ENCODE measurements at places on chromosomes 2 and 18.
A peak's percentile ranks its signal among the peaks of the same experiment; 100 is the strongest.

- DNase-seq, result no peak
These were observed 71.0 kb downstream of the STPG4 start for GRCh38 chr2:47083886-47084687.

GRCh38 chr2:85995648-85996529 is 107.1 kb upstream of the ST3GAL5 start:
- no peak for DNase-seq

DNA sequence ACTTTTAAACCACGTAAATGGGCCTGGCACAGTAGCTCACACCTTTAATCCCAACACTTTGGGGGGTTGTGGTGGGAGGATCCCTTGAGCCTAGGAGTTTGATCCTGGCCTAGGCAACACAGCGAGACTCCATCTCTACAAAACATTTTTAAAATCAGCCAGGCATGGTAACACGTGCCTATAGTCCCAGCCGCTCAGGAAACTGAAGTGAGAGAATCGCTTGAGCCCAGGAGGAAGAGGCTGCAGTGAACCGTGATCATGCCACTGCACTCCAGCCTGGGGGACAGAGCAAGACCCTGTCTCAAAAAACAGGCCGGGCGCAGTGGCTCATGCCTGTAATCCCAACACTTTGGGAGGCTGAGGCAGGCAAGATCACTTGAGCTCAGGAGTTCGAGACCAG is 12.2 kb downstream of the ROCK1 start:
- DNase-seq, result no peak

GRCh38 chr2:118224895-118225311 is 136.6 kb downstream of the INSIG2 start:
- no peak for DNase-seq

DNA sequence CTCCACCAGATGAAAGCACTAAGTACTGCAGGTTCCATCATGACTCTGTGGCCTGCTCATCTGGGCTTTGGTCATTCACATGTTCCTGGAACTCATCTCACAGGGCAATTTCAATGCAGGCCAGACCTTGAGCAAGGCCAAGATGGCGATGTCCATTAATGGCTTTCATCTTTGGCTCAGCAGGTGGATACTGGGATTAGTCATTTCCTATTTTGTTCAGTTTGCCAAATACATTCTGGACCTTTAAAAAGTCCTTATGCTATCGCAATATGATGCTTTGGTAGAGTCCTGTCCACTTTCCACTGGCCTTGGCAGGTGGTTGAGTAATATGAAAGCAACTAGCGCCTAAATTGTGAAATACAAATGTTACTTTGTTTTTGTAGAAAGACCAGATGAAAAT is 170.1 kb upstream of the REV1 start:
- DNase-seq, result peak; percentile 53

- peak; percentile 71 for DNase-seq
These were observed 144.1 kb upstream of the FOSL2 start for GRCh38 chr2:28248511-28248910.

- DNase-seq, result no peak
These were observed 23.4 kb downstream of the BCL11A start for GRCh38 chr2:60529785-60530627.

- DNase-seq, result peak; percentile 71
These were observed 26.8 kb downstream of the AAK1 start for GRCh38 chr2:69616755-69617154.

GRCh38 chr2:29844713-29845326 is 76.6 kb downstream of the ALK start:
- DNase-seq, result peak; percentile 76

GRCh38 chr18:59419386-59419785 is 60.3 kb upstream of the LMAN1 start:
- no peak for DNase-seq

GRCh38 chr2:101502095-101502494 is 27.2 kb upstream of the RFX8 start:
- no peak for DNase-seq

DNA sequence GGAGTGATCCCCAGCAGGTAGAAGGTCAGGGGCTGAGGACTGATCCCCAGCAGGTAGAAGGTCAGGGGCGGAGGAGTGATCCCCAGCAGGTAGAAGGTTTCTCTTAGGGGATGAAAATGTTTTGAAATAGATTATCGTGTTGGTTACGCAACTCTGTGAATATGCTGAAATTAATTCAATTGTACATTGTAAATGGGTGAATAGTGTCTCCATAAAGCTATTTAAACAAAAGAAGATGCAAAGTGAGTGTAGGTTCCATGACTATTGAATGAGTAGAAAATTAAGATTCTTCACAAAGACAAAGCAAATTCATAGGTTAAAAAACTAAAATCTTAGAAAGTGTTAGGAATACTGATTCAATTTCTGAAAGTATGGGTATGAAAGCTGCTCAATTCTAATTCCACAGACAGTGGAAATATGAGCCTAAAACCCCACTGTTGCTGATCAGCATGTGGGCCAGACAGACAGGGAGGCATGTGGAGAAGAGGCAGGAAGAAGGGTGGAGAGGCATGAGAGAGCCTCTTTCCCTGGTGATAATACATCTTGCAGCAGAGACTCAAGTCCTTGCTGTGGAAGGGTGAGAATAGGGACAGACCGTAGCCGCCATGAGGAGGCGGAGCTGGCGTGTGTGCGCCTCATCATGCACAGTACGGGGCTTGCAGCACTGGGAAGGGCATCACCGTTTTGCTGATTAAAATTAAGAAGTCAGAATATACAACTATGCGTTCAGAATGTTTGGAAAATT is 85.9 kb upstream of the NFATC1 start:
- DNase-seq, result no peak

DNA sequence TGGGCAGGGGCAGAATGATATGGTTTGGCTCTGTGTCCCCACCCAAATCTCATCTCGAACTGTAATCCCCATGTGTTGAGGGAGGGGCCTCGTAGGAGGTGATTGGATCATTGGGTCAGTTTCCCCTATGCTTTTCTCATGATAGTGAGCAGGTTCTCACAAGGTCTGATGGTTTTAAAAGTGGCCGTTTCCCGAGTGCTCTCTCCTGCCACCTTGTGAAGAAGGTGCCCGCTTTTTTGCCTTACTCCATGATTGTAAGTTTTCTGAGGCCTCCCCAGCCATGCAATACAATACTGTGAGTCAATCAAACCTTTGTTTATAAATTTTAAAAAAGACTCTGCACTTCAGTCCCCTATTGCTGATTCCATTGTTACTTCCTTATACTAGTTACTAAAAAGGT is 82.9 kb upstream of the CDKL4 start:
- no peak for DNase-seq

DNA sequence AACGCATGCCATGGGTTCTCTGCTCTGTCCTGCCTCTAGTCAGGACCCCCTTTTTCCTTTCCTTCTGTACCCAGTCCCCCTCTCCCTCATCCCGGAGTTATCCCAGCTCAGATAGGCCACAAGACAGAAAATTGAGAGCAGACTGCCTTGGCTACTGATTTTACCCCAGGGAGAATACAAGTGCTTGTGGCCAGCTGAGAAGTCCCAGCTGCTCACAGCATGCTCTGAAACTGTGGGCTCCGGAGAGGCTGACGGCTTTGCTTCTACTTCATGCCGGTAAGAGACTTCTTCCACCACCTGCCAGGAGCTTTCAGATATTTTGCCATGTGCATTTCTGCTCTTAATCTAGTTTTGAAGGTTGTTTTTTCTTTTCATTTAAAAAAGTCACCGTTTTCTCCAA is 20.0 kb upstream of the SIX2 start:
- DNase-seq, result no peak

GRCh38 chr18:43115076-43115921 is at the start of gene RIT2:
Gene RIT2 (minus strand): TSS chr18:43115685.
- DNase-seq, result no peak

- peak; percentile 92 for DNase-seq
These were observed 17.5 kb upstream of the DPP4 start for GRCh38 chr2:162091325-162092007.

GRCh38 chr2:127576433-127577207 is 41.1 kb downstream of the MYO7B start:
- DNase-seq, result peak; percentile 89

DNA sequence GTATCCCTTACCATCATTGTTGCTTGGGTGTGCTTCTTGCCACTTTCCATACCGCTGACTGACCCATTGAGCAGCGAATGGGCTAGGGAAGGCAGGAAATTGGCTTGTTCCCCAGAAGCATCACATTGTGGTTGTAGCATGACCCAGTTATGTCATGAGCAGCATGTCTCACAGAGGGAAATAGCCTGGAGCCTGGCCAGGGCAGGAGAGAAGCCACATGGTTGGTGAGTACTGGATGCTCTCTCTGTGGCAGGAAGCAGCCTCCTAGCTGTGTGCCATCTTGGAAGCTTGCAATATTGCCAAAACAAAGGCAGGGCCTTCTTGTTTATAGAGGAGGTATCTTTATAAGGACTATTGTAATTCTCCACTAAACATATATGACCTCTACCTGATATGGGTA is 482.6 kb downstream of the PIK3C3 start:
- DNase-seq, result peak; percentile 97

DNA sequence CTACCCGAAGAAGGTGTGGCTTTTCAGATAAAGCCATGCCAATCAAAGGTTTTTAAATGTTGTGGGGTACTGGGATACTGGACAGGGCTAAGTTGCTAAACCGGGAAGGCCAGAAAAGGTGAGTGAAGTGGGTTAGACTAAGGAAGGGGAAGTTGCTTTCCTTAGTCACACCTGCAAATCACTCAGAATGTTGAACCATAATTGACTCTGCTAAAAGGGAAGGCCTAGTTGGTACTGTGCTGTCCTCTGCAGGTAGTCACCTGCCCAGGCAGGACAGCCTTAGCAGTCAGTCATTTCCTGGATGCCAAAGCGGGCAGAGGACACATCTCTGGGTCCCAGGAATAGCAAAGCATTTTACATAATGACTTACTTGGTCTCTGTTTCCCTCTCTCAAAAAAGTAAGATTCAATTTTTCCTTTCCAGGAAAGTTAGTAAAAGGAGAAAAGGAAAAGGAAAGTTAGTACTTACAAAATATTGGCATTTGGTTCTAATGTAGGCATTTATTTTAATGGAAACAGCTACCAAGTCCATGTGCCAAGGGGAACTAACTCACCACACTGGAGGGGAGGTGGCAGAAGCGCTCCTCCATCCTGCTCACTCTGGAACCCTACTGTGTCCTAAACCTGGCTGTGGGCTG is 60.3 kb downstream of the RFTN2 start:
- DNase-seq, result no peak

DNA sequence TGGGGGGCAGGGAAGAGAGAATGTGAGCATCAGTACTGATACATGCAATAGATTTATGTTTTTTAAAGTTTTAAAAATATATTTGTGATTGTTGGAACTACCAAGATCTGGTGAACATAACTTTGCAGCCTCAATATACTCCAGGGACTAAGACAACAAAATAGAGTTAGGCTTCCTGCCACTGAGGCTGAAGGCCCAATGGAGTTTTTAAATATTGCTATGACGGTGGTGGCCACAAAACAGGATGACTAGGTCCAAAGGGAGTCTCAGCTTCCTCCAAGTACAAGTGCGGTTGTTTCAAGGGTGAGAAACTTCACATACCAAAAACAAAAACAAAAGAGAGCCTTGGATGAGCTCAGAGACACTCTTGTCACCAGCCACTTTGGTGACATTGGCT is 72.9 kb downstream of the CCBE1 start:
- no peak for DNase-seq

DNA sequence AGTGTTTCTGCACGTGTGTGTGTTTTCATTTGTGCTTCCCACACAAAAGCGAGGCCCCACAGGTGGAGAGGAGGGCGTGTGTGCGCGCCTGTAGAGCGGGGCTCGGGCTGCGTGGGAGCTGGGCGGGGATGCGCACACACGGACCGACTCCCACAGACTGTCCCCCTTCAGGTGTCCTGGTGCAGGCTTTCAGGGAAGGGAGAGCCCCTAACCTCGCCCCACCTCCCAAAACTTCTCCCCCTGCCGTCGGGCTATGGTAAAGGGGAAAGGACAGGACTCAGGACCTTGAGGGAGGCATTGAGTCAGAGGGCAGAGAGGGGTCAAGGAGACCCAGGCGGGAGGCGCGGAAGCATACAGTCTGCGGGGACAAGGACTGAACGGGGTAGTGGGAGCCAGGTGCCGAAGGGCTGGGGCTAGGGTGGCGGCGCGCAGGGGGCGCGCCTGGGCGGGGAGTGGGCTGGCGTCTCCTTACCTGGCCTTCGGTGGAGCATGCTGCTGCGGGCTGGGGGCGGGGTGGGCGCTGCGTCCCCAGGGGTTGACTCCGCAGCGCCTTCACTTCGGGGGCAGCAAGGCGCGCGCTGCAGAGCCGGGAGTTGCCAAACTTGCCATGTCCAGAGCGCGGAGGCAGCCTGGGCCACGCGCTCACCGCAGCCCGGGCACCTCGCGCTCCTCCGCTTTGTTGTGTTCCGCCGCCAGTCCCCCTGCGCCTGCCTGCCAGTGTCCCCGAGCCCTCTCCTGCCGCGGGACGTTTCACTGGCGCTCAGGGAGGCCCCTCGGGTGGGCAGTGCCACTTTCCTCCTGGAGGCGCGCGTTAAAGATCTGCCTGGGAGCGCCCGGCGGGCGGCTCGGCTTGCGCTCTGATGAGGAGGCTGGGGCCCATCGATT is 302.0 kb downstream of the NCKAP5 start:
- peak; percentile 57 for DNase-seq

DNA sequence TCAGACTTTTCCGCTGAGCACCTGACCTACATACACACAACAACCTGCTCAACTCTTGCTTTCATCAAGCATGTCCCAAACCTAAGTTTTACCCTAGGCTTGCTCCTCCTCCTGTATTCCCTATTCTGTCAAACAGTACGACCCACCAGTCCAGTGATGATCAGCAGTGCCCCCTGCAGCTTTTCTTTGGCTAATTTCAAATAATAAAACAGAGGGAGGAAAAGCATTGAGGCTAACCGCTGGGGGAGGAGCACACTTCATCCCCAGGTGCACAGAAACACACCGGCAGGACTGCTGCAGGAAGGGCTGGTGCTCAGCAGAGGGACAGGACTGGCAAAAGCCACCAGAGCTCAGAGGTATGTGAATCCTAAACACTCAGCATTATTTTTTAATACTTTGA is 21.2 kb downstream of the E2F6 start:
- DNase-seq, result no peak
